ENCODE measurements at places on chromosomes 5 and 9. TPM values are rescaled to one million over a fixed set of nuclear protein-coding genes. Genes with fewer than 3 reads are reported as not detected.

The TMC1 gene
- total RNA-seq = 0.28 TPM

The MCTP1 gene
- not detected for total RNA-seq

The GCNT1 gene
- total RNA-seq = 13.3 TPM

The ZFAND5 gene
- 103 TPM for total RNA-seq

The PTGDS gene
- total RNA-seq = 44.2 TPM

The SPEF2 gene
- 10.8 TPM for total RNA-seq

The TNC gene
- total RNA-seq = 0.03 TPM

The CORO2A gene
- 8.2 TPM for total RNA-seq

The ASTN2 gene
- 2.5 TPM for total RNA-seq

DNA sequence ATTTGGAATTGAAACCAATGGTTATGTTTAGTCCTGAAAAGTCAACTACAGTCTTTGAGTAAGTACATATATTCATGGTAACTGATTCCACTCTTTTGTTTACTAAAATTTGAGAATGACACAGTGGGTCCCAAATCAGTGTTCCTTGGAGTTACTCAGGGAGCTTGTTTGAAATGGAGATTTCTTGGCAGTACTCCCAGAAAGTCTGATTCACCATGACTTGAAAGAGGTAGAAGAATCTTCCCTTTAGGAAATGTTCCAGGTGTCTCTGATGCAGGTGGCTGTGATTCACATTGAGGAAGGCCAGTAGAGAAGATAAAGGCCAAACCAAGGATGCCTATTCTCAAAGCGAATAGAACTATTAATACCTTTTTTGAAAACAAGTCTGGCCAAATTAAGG lies 1078.3 kb downstream of the CDH12 start:
- no peak for DNase-seq
- no peak overlapping the region for H3K27ac ChIP-seq
- no peak overlapping the region for H3K4me3 ChIP-seq
- no peaks in the 10 kb centered on the region for H3K27me3 ChIP-seq

- no peak overlapping the region for H3K27ac ChIP-seq
- H3K4me3 ChIP-seq = no peak overlapping the region
- peaks cover 9% of the 10 kb centered on the region for H3K4me1 ChIP-seq
- DNase-seq = no peak
- no peaks in the 10 kb centered on the region for H3K27me3 ChIP-seq
- H3K36me3 ChIP-seq = peaks cover 4% of the 10 kb centered on the region
These were observed 100.1 kb downstream of the GIN1 start for GRCh38 chr5:103019804-103020203.

- H3K4me1 ChIP-seq = peaks cover 45% of the 10 kb centered on the region
- peaks cover 12% of the 10 kb centered on the region for H3K36me3 ChIP-seq
- H3K27ac ChIP-seq = peak overlapping the region; percentile 89
These were observed 75.6 kb downstream of the DCP2 start for GRCh38 chr5:113052041-113052795.

DNA sequence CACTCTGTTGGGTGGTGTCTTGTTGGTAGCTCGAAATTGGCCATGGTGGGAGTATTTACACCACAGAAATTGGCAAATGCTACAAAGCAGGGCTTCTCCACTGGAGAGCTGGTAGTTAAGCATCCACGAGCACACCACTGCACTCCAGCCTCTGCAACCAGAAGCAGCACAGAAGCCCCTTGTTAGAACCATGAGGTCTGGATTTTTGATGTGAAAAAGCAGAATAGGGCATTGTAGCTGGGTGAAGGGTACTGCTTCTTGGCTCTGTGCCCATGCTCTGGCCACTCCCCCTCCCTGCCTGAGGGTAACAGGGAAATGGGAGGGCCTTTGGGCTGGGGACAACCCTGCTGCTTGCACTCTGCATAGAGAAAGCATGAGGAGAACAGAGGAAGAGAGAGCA lies 81.2 kb upstream of the UBTD2 start:
- H3K36me3 ChIP-seq = no peaks in the 10 kb centered on the region
- no peak overlapping the region for H3K27ac ChIP-seq
- DNase-seq = peak; percentile 33
- H3K27me3 ChIP-seq = peaks cover 2% of the 10 kb centered on the region

DNA sequence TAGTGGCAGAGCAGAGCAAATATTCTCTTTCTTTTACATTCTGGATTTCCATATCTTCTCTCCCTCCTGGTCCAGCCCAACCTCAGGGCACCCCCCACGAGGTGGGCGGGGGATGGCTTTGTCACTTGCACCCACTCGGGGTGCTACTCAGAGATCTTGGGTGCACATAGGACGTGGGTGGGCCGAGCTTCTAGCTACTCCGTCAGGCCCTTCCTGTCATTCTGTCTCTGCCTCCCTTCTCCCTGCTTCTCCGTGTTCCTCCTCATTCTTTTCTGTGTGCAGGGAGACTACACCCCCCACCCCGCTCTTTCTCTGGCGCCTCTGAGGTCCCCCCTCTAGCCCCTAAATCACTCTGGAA lies 19.5 kb downstream of the PCDHGC5 start:
- no peak for DNase-seq
- H3K27ac ChIP-seq = no peak overlapping the region
- H3K4me3 ChIP-seq = no peak overlapping the region
- peaks cover 11% of the 10 kb centered on the region for H3K4me1 ChIP-seq
- no peaks in the 10 kb centered on the region for H3K27me3 ChIP-seq

DNA sequence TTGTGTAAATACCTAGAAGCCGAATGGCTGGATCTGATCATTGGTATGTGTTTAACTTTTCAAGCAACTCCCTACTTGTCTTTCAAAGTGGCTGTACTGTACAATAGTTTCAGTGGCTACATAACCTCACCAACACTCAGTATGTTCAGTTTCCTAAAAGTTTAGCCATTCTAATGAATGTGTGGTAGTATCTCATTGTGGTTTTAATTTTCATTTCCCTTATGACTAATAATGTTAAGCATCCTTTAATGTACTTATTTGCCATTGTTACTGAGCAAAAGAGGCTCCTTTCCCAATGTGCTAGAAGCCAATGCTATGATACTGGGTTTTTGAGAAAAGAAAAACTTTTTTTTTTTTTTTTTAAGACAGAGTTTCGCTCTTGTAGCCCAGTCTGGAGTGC lies 27.8 kb upstream of the ALDOB start:
- no peak overlapping the region for H3K4me3 ChIP-seq
- peaks cover 18% of the 10 kb centered on the region for H3K27me3 ChIP-seq
- no peak for DNase-seq
- no peaks in the 10 kb centered on the region for H3K4me1 ChIP-seq
- no peaks in the 10 kb centered on the region for H3K36me3 ChIP-seq
- H3K27ac ChIP-seq = no peak overlapping the region

DNA sequence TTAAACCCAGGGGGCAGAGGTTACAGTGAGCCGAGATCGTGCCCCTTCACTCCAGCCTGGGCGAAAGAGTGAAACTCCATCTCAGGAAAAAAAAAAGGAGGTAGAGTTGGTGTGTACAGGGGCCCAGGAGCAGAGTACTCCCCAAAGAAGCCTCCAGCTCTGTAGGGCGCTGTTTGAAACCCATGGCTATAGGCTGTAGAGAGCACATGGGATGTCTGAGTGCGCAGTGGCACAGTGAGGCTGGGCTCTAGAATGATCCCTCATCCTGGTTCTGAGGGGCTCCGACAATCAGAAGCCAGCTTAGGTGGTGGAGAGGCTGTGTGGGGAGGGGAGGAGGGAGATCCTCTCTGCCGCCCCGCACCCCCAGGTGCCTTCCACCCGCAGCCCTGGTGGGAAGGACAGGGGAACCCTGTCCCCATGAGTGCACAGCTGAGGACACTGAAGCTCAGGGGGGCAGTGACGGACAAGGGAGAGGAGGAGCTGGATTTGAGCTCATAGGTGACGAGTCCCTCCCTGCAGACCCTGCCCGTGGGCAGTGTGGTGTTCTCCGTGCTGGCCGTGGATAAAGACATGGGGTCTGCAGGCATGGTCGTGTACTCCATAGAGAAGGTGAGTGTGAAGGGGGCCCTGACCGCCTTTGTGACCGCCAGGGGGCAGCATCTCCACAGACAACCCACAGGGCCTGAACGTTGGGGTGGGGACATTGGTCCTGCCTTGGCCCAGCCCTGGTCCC lies 24.6 kb downstream of the CDHR2 start:
- H3K27me3 ChIP-seq = peaks cover 6% of the 10 kb centered on the region
- H3K4me1 ChIP-seq = peaks cover 3% of the 10 kb centered on the region

DNA sequence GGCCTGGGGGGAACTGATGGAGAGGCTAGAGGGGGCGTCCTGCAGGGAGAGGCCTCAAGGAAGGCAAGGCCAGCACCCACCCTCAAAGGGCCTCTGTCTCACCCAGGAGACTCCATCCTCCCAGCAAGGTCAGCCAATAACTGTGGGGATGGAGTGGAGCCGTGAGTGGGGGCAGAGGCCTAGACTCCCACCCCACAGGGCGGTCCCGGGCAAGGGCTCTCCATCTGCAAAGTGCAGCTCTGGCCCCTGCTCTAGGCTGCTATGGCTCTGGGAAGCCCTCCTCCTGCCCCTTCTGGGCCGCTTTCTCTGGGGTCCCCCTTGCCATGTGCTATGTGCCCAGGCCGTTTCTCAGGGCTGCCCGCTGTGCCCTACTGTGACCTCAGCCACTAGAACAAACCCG lies 14.0 kb downstream of the FPGS start:
- H3K27me3 ChIP-seq = no peaks in the 10 kb centered on the region
- H3K4me3 ChIP-seq = no peak overlapping the region

GRCh38 chr5:149795360-149795759 lies 65.2 kb downstream of the PPARGC1B start:
- H3K36me3 ChIP-seq = no peaks in the 10 kb centered on the region
- H3K27ac ChIP-seq = no peak overlapping the region
- no peaks in the 10 kb centered on the region for H3K27me3 ChIP-seq
- H3K4me3 ChIP-seq = no peak overlapping the region

GRCh38 chr9:27085456-27085855 lies 23.6 kb upstream of the TEK start:
- no peaks in the 10 kb centered on the region for H3K36me3 ChIP-seq
- H3K4me3 ChIP-seq = no peak overlapping the region
- no peak overlapping the region for H3K27ac ChIP-seq
- no peak for DNase-seq
- H3K27me3 ChIP-seq = no peaks in the 10 kb centered on the region

- no peak for DNase-seq
- H3K4me1 ChIP-seq = no peaks in the 10 kb centered on the region
- H3K27me3 ChIP-seq = no peaks in the 10 kb centered on the region
These were observed 84.5 kb downstream of the BRINP1 start for GRCh38 chr9:119284587-119285337.

DNA sequence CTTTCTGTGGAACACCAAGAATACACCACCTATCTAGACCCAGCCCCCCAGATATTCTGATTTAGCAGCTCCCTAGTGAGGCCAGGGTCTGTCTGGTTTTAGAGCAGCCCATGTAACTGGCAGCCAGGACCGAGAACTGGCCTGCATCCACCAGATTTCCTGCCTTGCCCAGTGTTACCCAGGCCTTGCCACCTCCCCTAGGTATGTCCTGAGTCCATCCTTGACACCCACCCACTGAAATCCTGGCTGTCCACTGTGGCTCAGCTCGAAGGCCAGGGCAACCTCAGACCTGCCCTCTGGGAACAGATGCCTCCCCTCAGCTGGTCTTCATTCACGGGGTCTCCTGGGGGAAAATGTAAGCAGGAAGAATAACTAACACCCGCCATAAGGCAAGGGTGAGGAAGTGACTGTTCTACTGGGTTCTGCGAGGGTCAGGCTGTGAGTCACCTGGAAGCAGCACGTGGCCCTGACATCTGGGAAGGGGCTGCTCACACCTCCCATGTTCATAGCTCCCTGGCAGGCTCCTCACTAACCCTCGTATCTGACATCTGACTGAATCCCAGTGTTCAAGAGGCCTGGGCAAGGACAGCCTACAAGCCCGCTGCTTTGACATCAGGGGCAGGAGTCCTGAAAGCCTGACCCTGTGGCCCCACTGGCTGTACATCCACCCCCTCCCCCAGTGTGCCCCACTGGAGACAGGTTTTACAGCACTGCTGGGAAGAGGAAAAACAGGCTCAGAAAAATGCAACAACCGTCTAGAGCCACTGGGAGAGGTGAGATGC lies 72.7 kb downstream of the SEMA4D start:
- peak overlapping the region; percentile 97 for H3K27ac ChIP-seq
- H3K36me3 ChIP-seq = peaks cover 76% of the 10 kb centered on the region
- peaks cover 100% of the 10 kb centered on the region for H3K4me1 ChIP-seq
- H3K27me3 ChIP-seq = no peaks in the 10 kb centered on the region

GRCh38 chr5:11050596-11051304 lies 289.7 kb upstream of the DAP start:
- no peak overlapping the region for H3K4me3 ChIP-seq
- no peaks in the 10 kb centered on the region for H3K4me1 ChIP-seq
- H3K36me3 ChIP-seq = no peaks in the 10 kb centered on the region
- H3K27me3 ChIP-seq = no peaks in the 10 kb centered on the region
- DNase-seq = no peak
- H3K27ac ChIP-seq = no peak overlapping the region

GRCh38 chr9:134326724-134327601 lies 708 bp downstream of the RXRA start:
- H3K27ac ChIP-seq = no peak overlapping the region
- H3K4me1 ChIP-seq = peaks cover 9% of the 10 kb centered on the region
- H3K36me3 ChIP-seq = no peaks in the 10 kb centered on the region
- no peak overlapping the region for H3K4me3 ChIP-seq
- no peak for DNase-seq
- H3K27me3 ChIP-seq = peaks cover 38% of the 10 kb centered on the region

GRCh38 chr9:84301851-84302250 lies 38.7 kb downstream of the SLC28A3 start:
- no peak overlapping the region for H3K27ac ChIP-seq
- no peak overlapping the region for H3K4me3 ChIP-seq
- peaks cover 10% of the 10 kb centered on the region for H3K4me1 ChIP-seq

DNA sequence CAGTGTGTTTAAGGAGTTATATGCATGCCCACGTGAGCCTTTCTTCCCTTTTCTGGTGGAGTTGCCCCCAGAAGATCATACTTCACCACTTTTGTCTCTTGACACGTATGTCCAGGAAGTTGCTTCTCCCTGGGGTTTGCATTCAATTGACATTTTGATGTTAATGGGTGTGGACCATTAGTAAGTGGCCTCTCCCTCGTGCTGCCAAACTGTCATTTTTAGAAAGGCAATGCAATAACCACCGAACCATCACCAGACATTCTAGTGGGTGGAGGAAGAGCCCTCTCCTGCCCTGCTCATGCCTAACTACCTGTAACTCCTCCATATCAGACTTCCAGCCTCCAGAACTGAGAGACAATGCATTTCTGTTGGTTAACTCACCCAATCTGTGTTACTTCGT lies 290.8 kb downstream of the ATPSCKMT start:
- H3K36me3 ChIP-seq = no peaks in the 10 kb centered on the region
- DNase-seq = no peak
- H3K4me3 ChIP-seq = no peak overlapping the region
- H3K27me3 ChIP-seq = no peaks in the 10 kb centered on the region

DNA sequence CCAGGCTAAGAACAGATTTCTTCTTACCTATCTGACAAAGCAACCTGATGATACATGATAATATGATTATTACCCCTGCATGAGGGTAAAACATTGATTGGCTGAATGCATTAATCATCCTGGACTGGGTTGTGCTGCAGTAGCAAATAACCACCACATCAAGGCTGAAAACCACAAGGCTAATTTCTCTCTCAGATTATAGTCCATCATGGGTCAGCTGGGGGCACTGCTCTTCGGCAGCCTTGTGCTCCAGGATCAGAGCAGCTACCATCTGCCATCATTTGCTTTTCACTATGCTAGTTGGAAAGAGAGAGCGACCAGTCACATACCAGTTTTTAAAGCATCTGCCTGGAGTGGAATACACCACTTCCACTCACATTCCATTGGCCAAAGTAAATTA lies 383.5 kb downstream of the RASEF start:
- no peaks in the 10 kb centered on the region for H3K36me3 ChIP-seq
- no peak overlapping the region for H3K4me3 ChIP-seq
- no peaks in the 10 kb centered on the region for H3K27me3 ChIP-seq
- no peak overlapping the region for H3K27ac ChIP-seq

GRCh38 chr5:102781359-102781758 lies 26.3 kb downstream of the PAM start:
- H3K4me1 ChIP-seq = peaks cover 33% of the 10 kb centered on the region
- peaks cover 4% of the 10 kb centered on the region for H3K36me3 ChIP-seq
- no peak overlapping the region for H3K27ac ChIP-seq
